ENCODE measurements at places on chromosomes 4 and X. TPM values are rescaled to one million over a fixed set of nuclear protein-coding genes. Genes with fewer than 3 reads are reported as not detected.

TAF7L gene
- total RNA-seq = not detected

PLXNA3 gene
- 34.3 TPM for total RNA-seq

ARHGAP36 gene
- not detected for total RNA-seq

CDKL2 gene
- total RNA-seq = 0.19 TPM

DDX53 gene
- not detected for total RNA-seq

TDO2 gene
- not detected for total RNA-seq

DNA sequence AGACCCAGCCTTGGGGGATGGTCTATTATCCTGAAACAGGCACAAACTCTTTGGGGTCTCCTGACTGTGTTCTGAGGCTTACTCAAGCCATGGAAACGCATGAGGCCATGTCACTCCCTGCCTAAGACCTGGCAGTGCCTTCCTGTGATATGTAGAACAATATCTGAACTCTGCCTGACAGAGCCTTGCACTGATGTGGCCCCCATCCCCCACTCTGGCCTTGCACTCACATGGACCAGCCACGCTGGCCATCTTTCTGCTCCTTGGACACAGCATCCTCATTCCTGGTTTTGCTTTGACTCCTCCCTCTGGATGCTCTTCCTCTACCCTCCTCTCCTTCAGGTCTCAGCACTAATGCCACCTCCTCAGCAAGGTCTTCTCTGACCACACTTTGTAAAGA, 100.2 kb downstream of the SCD5 start:
- no peak overlapping the region for H3K27ac ChIP-seq
- no peaks in the 10 kb centered on the region for H3K27me3 ChIP-seq
- H3K4me1 ChIP-seq = no peaks in the 10 kb centered on the region
- H3K36me3 ChIP-seq = no peaks in the 10 kb centered on the region
- DNase-seq = no peak

DNA sequence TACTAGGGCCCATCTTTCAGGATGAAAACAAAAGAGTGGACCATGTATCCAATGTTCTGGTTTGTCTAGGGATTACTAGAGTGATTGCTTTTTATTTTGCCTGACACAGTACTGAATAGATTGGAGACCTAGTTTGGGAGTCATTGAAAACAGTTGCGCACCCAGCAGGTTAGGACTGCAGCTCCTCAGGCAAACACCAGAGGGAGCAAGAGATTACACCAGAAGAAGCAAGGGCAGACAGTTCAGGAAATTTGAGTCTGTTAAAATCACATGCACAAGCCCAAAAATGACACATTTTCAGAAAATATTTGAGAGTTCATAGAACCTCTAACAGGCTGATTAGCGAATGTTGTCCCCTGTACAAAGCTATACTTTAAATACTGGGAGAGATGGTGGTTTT, 55.6 kb downstream of the CYLC1 start:
- DNase-seq = no peak
- H3K27ac ChIP-seq = no peak overlapping the region
- H3K4me1 ChIP-seq = no peaks in the 10 kb centered on the region
- no peaks in the 10 kb centered on the region for H3K36me3 ChIP-seq

- no peak overlapping the region for H3K4me3 ChIP-seq
- no peak overlapping the region for H3K27ac ChIP-seq
- H3K27me3 ChIP-seq = no peaks in the 10 kb centered on the region
- DNase-seq = no peak
Measured at GRCh38 chr4:76996445-76996844, 46.9 kb downstream of the SEPTIN11 start.

GRCh38 chr4:55736605-55737183, 82.9 kb upstream of the EXOC1L start:
- DNase-seq = peak; percentile 24
- H3K4me1 ChIP-seq = no peaks in the 10 kb centered on the region
- H3K27ac ChIP-seq = no peak overlapping the region
- no peak overlapping the region for H3K4me3 ChIP-seq
- no peaks in the 10 kb centered on the region for H3K27me3 ChIP-seq

DNA sequence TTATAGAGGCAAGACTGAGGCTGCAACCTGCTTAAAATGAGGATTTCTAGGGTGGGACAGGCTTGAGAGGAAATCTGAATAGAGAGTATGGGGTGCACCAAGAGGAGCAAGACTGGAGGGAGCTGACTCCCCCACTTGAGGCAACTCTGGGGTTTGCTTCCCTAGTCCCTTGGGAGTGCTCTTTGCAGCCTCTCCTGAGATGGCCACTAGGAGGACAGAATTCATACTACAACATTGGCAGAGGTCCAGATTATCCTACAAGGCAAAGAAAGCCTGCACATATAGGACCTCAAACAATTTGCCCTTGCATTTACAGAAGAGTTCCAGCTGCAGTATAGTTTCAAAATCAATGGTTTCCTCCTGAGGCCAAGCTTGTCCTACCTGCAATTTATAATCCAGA, 830.9 kb downstream of the TECRL start:
- no peaks in the 10 kb centered on the region for H3K4me1 ChIP-seq
- H3K36me3 ChIP-seq = no peaks in the 10 kb centered on the region
- H3K4me3 ChIP-seq = no peak overlapping the region
- no peak for DNase-seq
- H3K27me3 ChIP-seq = no peaks in the 10 kb centered on the region
- no peak overlapping the region for H3K27ac ChIP-seq

DNA sequence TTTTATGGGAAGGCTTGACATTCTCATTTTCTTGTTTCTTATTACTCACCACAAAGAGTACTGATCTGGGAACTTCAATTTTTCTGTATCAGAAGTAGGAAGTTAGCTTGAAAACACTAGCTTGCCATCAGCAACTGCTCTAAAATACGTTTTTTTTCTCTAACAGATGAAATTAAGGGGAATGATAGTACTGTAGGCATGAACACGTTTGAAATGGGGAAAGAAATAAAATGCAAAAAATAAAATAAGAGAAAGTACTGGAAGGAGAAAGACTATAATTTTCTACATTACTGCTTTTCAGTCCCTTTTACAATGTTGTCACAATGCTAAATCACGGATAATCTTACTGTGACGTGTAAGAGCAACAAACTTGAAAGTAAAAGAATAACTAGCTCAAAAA, 1.5 kb downstream of the RADX start:
- no peak for DNase-seq
- no peaks in the 10 kb centered on the region for H3K36me3 ChIP-seq
- peak overlapping the region; percentile 92 for H3K4me3 ChIP-seq
- peaks cover 4% of the 10 kb centered on the region for H3K4me1 ChIP-seq
- H3K27me3 ChIP-seq = no peaks in the 10 kb centered on the region

GRCh38 chr4:181827246-181827645, 416.0 kb upstream of the TENM3 start:
- no peaks in the 10 kb centered on the region for H3K36me3 ChIP-seq
- DNase-seq = no peak
- no peaks in the 10 kb centered on the region for H3K4me1 ChIP-seq
- H3K27ac ChIP-seq = no peak overlapping the region
- no peak overlapping the region for H3K4me3 ChIP-seq

GRCh38 chr4:65535113-65535512, 135.2 kb downstream of the EPHA5 start:
- no peaks in the 10 kb centered on the region for H3K27me3 ChIP-seq
- H3K4me1 ChIP-seq = no peaks in the 10 kb centered on the region
- no peak overlapping the region for H3K27ac ChIP-seq
- H3K36me3 ChIP-seq = no peaks in the 10 kb centered on the region
- no peak for DNase-seq

DNA sequence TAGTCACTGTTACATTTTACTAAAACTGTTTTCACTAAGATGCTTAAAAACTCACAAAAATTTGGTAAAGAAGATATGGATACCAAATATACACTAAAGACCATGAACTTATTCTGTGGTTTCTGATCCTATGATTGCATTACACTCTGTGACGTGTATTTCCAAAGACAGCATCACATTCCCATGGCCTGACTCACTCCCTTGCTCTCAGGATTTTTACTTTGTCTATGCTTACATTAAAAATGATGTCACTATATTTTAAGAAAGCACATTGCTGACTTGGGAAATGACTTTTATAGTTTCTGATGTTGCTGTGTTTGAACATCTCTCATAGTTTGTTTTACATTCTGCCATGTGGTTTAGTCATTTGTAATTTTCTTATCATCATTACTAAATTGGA, 327.9 kb upstream of the MAGEB18 start:
- no peak for DNase-seq
- H3K36me3 ChIP-seq = no peaks in the 10 kb centered on the region
- H3K27me3 ChIP-seq = no peaks in the 10 kb centered on the region
- H3K27ac ChIP-seq = no peak overlapping the region
- no peak overlapping the region for H3K4me3 ChIP-seq
- no peaks in the 10 kb centered on the region for H3K4me1 ChIP-seq

- peaks cover 3% of the 10 kb centered on the region for H3K4me1 ChIP-seq
- H3K36me3 ChIP-seq = no peaks in the 10 kb centered on the region
- no peak overlapping the region for H3K4me3 ChIP-seq
- no peak overlapping the region for H3K27ac ChIP-seq
- DNase-seq = no peak
Measured at GRCh38 chr4:88807499-88807898, 109.9 kb upstream of the NAP1L5 start.

DNA sequence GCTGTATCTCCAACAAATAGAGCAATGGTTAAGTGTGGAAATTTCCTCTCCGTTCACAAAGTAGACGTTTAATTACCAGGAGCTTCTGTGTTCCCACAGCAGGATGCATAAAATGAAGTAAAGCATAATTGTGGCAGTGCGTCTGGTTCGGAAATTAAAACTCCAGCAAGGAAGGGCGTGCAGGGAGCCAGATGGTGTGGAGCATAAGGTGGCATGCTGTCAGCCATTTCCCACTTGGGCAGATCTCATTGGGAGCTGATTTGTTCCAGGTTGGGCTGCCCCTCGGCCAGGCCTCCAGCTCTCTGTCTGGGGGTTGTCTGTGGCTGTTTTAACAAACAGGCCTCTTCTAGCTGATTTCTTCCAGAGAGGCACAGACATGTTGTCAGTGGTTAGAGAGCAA, 182.1 kb upstream of the CLNK start:
- H3K27me3 ChIP-seq = no peaks in the 10 kb centered on the region
- H3K27ac ChIP-seq = no peak overlapping the region
- H3K36me3 ChIP-seq = no peaks in the 10 kb centered on the region
- no peak for DNase-seq
- no peak overlapping the region for H3K4me3 ChIP-seq

GRCh38 chr4:41285864-41286235, 29.1 kb downstream of the UCHL1 start:
- no peaks in the 10 kb centered on the region for H3K27me3 ChIP-seq
- no peaks in the 10 kb centered on the region for H3K4me1 ChIP-seq
- DNase-seq = no peak
- H3K27ac ChIP-seq = no peak overlapping the region

DNA sequence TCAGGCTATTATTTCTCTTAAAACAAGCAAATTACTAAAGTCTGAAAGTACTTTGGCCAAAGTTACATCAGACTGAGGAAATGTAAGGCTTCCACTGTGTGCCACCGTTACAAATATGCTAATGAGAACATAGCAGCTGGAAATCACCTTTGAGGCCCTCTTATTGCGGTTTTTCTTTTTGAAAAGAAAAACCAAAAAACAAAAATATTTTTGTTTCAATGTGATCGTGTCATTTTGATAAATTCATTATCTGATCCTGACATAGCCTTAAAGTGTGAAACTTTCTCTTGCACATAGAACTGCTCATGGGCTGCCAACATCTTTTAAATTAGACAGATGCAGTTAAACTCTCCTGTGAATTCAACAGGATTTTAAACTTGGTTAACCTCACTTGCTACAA, 2.8 kb upstream of the TIFA start:
- no peaks in the 10 kb centered on the region for H3K36me3 ChIP-seq
- no peak overlapping the region for H3K4me3 ChIP-seq
- DNase-seq = no peak
- H3K4me1 ChIP-seq = peaks cover 33% of the 10 kb centered on the region

DNA sequence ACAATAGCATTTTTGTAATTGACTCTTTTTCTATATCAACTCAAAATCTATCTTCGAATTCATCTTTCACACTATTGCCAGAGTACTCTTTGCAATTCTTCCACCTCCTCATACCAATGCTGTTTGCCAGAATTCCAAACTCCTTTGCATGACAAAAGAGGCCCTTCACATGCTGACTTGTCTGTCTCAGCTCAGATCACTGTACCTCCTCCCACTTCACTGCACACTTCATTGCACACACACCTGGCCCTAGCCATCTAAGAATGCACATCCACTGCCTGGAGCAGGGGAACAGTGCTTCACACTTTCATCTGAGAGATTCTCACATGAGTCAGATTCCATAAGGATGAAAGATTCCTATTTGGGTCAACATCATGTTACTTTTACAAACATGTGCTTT, 56.5 kb downstream of the PRDM5 start:
- H3K27ac ChIP-seq = no peak overlapping the region
- no peak for DNase-seq
- no peaks in the 10 kb centered on the region for H3K4me1 ChIP-seq

DNA sequence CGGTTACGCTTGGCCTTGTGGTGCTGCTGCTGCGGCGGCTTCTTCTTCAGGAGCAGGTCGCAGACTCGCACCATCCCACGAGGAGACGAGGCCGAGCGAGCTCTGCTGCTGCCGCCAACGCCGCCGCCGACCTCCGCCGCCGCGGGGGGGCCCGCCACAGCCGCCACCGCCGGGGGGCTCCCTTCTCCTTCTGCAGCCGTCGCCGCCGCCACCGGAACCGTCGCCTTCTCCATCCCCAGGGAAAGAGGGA, 237 bp downstream of the ANKRD17 start:
- peak overlapping the region; percentile 90 for H3K4me3 ChIP-seq
- no peaks in the 10 kb centered on the region for H3K27me3 ChIP-seq
- H3K36me3 ChIP-seq = peaks cover 6% of the 10 kb centered on the region
- peaks cover 18% of the 10 kb centered on the region for H3K4me1 ChIP-seq
- no peak for DNase-seq

GRCh38 chr4:75385106-75385505, 129.1 kb downstream of the RCHY1 start:
- H3K4me3 ChIP-seq = no peak overlapping the region
- no peak overlapping the region for H3K27ac ChIP-seq
- DNase-seq = no peak

- H3K4me1 ChIP-seq = peaks cover 17% of the 10 kb centered on the region
- DNase-seq = no peak
- H3K4me3 ChIP-seq = no peak overlapping the region
Measured at GRCh38 chr4:1084796-1085403, 28.5 kb downstream of the RNF212 start.

Data from natural killer cell (primary cell).